Activated T-cell treated with anti-CD3 and anti-CD28 coated beads for 48 hours (primary cell): ENCODE measurements at places on chromosomes 12 and 14.

DNA sequence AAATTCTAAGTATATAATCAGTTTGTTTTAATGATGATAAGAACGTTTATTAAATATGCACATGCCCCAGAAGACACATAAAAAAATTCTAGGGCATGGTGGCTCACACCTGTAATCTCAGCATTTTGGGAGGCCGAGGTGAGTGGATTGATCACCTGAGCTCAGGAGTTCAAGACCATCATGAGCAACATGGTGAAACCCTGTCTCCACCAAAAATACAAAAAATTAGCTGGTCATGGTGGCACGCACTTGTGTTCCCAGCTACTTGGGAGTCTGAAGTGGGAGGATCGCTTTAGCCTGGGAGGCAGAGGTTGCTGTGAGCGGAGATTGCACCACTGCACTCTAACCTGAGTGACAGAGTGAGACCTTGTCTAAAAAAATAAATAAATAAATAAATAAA, 4.0 kb downstream of the CD69 start:
- no peak for DNase-seq

- no peak for DNase-seq
These were observed 41.8 kb upstream of the E2F7 start for GRCh38 chr12:77107121-77107520.

DNA sequence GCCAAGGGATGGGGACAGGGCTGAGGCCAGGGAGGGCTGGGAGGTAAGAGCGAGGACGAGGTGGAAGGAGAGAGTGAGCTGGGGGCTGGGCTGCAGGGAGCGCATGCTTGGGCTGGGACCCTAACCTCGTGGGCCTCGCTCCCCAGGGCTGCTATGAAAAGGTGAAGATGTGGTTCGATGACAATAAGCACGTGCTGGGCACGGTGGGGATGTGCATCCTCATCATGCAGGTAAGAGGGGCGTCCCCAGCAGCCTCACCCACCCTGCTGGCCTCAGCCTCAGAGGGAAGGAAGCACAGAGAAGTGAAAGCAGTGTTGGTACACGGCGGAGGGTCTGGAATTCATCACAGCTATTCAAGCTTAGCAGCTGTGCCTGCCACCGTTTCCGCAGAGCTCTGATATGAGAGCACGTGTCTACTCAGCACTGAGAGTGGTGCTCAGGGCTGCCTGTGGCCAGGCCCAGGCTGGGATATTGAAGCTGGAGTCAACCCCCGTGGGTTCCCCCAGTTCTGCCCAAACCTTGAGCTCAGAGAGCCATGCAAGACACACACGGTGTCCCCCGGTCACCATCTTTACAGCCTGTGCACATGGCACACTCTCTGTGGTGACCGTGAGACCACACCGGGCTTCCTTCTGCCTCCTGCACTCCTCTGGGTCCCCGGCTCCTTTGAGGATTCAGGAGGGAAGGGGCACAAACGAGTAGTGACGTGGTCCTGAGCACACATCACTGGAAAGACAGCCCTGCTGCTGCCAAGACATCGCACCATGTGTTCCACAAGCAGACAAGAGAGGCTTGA, 204.6 kb downstream of the TSPAN9 start:
- DNase-seq = no peak

DNA sequence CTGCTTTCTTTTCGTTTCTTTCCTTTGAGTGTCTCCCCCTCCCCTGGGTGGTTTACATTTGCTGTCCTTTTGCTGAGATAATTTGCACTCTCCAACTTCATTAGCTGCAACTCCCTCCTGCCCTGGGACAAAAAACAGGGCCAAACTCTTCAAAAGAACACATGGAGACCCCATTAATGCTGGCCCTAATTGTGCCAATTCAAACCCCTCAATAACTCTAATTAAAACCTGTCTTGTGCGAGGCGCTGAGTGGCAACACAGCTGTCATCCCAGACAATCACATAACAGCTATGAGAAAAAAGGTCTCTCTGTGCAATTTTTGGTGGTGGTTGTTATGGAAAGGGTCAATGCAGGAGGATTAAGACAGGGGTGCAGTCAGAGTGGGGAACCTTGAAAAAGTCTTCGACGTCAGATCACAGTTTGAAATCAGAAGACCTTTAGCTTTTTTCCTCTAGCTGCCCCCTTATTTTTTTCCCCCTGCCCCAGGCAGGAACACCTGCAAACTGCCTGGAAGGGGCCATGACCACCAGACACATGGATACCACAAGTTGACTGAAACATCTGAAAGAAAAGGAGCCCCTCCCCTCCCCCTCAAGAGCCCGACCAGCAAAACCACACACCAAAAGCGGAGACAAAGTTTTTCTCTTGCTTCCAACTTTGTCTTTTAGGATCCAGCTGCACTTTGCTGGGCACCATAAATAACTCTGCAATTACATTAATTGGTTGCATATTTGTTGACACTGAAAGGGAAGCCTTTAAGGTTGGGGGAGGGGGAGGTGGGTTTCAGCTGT, 26.5 kb upstream of the SMOC1 start:
- DNase-seq = no peak

- DNase-seq = no peak
These were observed 19.0 kb downstream of the PRPF40B start for GRCh38 chr12:49642370-49642802.

DNA sequence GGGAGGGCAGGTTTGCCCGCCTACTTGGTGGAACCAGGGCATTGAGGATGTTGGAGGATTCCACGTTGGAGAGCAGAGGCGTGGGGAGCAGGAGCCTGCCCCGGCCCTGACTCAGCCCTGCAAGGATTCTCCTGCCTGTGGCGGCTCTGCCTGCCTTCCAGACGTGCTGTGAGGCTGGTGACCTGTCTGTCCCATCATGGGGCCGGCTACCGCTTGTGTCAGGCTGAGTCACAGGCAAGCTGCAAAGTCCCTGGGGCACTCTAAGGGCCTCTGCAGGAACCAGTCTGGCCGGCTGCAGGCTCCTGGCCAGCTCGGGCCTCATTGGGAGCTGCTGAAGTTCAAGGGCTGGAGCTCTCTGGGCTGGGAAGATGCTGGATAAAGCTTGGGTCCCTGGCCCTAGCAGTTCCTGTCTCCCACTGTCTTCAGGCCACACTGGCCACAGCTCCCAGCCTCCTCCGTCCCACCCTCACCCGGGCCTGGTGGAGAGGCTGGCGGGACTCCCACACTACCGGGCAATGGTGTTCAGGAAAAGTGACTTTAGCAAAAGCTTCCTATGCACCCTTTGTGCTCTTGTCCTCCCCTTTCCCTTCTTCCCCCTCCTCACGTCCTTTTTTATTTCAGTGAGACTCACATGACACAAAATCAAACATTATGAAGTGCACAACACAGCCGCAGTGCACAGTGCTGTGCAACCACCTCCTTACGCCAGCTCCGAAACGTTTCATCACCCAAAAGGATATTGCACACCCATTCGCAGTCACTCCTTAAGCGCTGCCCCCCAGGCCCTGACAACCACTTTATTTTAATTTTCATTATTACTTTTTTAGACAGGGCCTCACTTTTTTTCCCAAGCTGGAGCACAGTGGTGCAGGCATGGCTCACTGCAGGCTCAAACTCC, 22.0 kb upstream of the ULK1 start:
- no peak for DNase-seq

- DNase-seq = no peak
These were observed 333.6 kb downstream of the TMEM121 start for GRCh38 chr14:105859717-105860614.

- no peak for DNase-seq
These were observed 113.6 kb downstream of the CHST11 start for GRCh38 chr12:104570174-104570907.

DNA sequence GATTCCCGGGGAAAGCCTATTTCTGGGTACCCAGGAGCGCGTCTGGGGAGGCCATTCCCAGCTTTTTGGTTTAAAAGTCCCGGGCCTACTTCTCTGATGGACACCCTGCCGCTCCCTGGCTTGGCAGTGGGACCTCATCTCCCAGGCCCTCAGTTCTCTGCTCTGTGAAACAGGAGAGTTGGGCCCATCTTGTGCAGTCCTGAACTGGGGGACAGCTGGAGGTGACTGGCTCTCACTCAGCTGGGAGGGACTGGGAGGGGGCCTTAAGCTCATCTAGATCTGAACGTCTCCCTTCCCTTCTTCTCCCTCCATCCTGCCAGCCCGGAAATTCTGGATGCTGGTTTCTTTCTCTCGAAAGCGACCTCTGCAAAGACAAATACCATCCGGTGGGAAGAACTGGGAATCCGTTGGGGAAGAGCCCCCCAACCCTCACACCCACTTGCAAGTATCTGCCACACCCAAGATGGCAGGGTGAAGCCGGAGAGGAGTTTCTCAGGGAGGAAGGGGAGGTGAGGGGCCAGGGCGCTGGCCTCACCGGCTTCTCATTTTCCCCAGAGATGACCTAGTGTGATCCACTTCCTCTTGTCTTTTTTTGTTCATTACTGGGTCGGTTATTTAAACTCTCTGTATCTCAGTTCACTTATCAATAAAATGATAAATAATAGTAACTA, 1.4 kb downstream of the RIN3 start:
- no peak for DNase-seq

DNA sequence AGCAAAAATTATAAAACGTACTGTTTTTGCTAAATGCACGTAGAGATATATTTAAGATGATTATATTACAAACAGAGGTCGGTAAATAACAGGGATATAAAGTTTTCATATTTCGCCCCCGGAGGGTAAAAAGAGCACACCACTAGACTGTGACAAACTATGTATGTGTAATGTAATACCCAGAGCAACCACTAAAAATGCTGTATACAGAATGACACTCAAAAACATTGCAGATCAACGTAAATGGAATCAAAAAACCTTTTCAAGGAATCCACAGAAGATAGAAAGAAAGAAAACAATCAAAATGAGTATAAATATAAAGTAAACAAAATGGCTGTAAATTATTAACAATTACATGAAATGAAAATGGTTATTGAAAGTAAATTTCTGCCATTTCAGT, 37.6 kb upstream of the PRB4 start:
- DNase-seq = no peak

GRCh38 chr12:15477761-15478160, 155.5 kb downstream of the PTPRO start:
- DNase-seq = no peak

DNA sequence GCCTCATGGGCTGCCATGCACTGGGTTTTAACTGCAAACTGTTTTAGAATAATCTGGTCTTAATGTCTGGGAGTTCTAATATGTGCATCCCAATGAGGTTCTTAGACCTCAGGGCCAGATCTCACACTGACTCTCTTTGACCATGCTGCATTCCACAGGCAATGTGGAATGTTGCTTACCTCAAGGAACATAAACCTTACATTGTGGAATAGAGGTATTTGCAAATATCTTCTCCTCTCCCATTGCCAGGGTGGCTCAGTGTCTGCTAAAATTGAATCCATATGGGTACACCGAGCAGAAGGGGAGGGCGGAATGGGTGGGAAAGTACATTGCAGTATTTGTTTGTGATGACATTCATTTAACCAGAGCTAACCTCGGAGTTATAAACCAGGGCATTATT, 78.6 kb downstream of the CHST11 start:
- DNase-seq = no peak

- no peak for DNase-seq
These were observed 15.6 kb downstream of the HIP1R start for GRCh38 chr12:122850695-122851350.

GRCh38 chr12:49870501-49871262, 27.8 kb upstream of the BCDIN3D start:
- no peak for DNase-seq

GRCh38 chr14:24273422-24273998, 2.1 kb upstream of the RABGGTA start:
- no peak for DNase-seq

DNA sequence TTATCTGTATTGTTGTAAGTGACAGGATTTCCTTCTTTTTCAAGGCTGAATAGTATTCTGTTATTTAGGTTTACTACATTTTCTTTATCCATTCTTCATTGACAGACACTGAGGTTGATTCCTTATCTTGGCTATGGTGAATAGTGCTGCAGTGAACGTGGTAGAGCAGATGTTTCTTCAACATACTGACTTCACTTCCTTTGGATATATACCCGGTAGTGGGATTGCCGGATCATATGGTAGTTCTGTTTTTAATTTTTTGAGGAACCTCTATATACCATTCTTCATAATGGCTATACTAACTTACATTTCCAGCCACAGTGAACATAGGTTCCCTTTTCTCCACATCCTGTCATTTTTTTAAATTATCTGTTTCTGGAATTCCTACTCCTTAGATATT, 21.8 kb downstream of the DERA start:
- no peak for DNase-seq

- DNase-seq = no peak
These were observed 24.7 kb upstream of the B4GALNT1 start for GRCh38 chr12:57657744-57658143.

DNA sequence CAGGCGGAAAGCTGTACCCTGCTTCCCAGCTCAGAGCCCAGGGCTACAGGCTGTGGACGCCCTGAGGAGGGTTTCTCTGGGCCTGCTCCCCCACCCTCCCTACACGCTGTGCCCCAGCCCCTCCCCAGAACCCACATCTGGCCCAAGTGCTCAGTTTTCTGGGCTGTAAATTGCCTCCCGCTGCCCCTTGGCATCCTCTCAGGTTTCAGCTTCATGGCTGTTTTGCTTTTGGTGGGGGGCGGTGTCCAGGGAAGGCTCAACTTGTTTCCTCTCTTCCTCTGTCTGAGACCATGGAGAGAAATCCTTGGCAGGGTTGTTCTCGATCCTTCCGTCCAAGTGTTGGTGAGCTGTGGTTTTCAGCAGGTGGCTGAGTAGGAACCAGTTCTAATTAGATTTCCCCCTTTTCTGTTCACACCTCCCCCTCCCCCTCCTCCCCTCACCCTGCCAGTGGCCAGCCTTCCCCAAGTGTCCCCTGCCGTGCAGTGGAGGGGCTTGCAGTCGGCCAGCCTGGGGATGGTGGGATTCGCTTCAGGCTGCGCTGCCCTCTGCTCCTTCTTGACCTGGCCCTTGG, 61.8 kb downstream of the TSPAN9 start:
- DNase-seq = no peak

DNA sequence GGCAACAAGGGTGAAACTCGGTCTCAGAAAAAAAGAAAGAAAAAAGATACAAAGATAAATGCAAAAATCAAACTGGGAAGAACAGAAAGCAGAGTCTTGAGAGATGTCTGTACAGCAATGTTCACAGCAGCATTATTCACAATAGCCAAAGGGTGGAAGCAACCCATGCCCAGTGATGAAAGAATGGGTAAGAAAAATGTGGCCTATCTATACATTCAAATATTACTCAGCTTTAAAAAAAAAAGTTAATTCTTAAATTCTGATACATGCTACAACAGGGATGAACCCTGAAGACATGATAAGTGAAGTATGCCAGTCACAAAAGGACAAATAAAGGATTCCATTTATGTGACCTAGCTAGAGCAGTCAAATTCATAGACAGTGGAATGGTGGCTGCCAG, 33.7 kb downstream of the SPPL3 start:
- no peak for DNase-seq

GRCh38 chr12:92439420-92439805, 263.4 kb upstream of the PLEKHG7 start:
- no peak for DNase-seq

DNA sequence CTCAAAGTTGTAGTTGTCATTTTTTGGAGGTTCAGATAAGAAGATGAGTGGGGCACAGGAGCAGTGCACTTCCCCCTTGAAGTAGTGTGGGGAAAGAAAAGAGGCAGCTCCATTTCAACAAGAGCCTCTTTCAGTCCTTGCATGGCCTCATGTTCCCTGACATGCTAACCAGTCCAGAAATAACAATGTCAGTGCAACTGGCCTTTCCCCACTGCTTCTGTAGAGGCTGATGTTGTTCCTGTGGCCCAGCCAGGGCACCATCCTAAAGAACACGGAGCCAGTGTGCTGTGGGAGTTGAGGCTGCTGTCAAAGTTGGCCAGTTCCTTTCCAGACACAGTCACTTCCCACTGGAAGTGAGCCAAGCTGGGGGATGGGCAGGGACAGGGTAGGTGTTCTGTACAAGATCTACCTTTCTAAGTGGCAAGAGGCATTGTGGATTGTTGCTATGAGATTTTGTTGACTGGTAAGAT, 77.7 kb upstream of the SLC38A2 start:
- DNase-seq = no peak
